ENCODE measurements at places on chromosomes 12 and 14.

DNA sequence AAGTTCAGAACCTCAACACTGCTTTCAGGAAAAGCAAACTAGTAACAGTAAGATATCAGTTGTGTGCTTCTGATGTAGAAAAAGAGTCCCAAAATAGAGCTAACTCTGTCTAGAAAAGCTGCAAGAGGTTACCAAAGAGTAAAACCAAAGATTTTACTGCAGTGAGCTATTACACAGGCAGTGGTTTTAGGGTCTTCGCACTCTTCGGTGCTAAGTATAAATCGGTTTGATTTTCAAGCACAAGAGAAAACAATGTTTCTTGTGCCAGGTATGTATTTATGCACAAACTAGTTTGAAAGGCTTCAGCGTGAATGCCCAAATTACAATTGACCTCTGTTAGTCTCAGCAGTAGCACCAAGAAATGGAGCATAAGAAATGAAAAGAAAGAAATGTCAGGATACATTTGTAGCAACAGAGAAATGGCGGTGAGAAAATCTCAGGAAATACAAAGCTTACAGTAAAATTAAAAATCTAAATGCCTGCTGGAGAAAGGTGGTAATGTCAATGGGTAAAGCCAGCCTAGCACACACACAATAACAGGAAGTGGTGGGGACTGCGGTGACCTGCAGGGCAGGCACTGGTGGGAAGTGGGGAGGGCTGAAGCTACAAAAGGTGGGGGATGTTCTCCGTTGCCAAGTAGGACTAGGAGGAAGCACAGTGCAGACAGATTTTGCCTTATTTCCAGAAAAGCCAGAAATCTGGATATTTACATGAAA lies 18.0 kb upstream of the DYRK2 start:
- DNase-seq = peak; percentile 91

- DNase-seq = no peak
These were observed 77.2 kb downstream of the NKX2-1 start for GRCh38 chr14:36442824-36443241.

- peak; percentile 70 for DNase-seq
These were observed 12.2 kb downstream of the UBR7 start for GRCh38 chr14:93219103-93219726.

DNA sequence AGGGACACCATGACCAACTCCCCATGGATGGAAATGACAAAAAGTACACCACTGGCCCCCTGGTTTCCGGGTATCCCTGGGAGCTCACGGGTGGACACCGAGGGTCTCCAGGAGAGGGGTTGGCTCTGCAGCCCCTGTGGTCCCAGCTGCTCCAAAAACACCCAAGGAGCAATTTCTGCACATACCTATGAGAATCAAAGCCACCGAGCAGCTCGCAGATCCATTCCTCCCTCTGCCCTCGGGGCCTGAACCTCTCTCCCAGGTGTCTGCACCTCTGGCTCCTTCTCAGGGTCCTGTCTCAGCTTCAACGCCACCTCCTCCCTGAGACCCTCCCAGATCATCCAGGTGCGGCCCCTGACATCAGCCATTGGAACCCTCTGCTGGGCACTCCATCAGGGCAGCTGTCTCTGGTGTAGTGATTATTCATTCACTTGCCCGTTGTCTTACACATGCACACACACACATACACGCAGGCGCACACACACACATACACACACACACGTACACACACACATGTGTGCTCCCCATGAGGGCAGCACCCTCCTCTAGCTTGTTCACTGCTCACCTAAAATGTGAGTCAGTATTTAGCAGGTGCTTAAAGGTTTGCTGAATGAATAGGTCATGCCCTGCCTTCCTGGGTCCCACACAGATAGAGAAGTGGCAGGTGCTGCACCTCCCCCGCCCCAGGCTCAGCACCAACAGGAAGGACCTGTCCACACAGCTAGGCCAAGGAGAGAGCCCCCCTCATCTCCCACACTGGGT lies 5.9 kb downstream of the RIMBP2 start:
- DNase-seq = no peak

DNA sequence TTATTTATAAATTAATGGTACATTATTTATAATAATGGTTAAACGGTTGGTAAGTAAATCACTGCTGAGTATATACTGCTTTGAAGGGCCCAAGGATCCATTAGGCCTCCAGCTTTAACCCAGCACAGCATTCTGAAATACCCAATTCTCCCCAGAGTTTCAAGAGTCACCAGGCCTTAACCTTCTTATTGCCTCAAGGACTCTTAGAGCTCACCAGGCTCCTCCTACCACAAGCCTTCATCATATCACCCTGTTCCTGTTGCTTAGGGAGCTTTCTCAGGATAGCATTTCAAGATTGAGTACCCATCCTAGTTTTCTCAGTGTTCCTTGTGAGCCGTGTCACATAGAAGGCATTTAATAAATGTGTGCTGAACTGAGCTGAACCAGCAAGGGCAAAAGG lies 242.5 kb downstream of the FBXL14 start:
- no peak for DNase-seq

DNA sequence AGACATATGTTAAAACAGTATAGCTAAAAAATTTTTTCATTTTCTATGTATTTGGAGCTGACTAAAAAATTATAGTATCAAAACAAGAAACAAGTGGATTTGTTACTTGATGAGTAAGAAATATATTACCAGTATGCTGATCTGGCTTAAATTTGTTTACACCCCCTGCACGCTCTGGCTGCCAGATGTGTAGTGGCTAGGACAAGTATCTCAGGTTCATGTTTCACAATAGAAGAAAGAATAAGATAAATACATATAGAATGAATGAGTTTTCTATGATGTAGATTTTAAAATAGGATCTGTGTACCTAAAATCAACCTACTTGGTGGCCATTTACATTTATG lies 13.1 kb downstream of the NAA30 start:
- DNase-seq = no peak

DNA sequence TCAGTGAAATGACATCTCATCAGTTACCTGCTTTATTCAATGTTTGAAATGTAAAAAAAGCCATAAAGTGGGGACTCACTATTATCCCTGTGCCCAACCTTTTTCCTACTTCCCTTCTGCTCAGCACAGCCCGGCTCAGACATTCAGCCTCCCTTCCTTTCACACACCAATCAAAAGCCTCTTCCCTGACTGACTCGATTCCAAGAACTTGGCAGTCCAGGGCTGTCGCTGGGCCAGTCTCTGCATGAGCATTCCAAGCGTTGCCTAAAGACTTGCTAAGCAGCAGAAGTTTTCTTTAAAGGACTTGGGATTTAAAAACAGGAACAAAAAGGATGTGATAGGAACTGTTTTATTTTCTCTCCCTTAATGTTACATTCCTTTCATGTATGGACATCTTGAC lies 22.7 kb downstream of the ITPR2 start:
- no peak for DNase-seq

GRCh38 chr14:97177635-97178034 lies 380.5 kb downstream of the VRK1 start:
- no peak for DNase-seq

GRCh38 chr12:130162267-130162666 lies at the start of gene FZD10:
Gene FZD10, plus strand, starts transcription at chr12:130162464. Its CDS starts 479 bp downstream, at chr12:130162943.
- no peak for DNase-seq

- no peak for DNase-seq
These were observed 16.5 kb downstream of the FAM186B start for GRCh38 chr12:49588721-49589516.

- DNase-seq = peak; percentile 73
These were observed 63.8 kb downstream of the PRKCH start for GRCh38 chr14:61385002-61385685.

DNA sequence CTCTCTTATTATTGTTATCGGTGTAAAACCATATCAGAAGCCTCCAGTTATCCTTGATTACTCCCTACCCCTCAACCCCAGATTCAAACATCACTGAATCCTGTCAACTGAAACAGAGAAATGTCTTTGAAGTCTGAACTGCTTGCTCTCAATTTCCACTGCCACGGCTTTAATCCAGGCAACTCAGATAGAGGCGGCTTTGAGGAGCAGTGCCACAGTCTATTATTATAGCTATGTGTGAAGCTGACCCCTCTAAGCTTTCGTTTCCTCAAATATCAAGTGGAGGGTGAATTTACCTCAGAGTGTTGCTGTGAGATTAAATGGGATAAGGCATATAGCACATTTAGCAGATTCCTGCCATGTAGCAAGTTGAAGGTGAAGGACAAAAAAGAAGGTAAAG lies 49.0 kb upstream of the PDE3A start:
- no peak for DNase-seq

- DNase-seq = no peak
These were observed 23.4 kb downstream of the JKAMP start for GRCh38 chr14:59507752-59508103.

All from CD4-positive, alpha-beta T cell treated with Interleukin-10 for 1 hour (primary cell).